ENCODE measurements at places on chromosomes 11 and 22. TPM values are rescaled to one million over a fixed set of nuclear protein-coding genes. Genes with fewer than 3 reads are reported as not detected.

GRCh38 chr11:33444835-33445594 is 187.8 kb downstream of the HIPK3 start:
- ATAC-seq: no peak

DNA sequence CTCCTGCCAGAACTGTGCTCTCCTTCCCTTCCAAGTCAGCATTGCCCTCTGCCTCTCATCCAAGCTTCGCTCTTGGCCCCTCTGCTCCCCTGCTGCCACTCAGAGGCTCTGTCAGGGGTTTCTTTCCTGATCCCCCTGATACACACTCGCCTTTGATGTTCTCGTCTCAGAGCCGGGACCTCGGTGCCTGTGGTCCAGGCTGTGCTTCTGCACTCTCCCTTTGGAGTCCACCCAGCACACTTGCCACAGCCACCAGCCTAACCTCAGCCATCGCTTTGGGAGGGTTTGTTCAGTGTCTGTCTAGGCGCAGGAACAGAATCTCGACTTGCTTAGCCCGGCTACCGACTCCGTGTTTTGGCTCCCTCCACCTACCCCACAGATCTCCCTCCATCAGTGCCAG is 29.1 kb downstream of the PPFIA1 start:
- ATAC-seq: no peak

DNA sequence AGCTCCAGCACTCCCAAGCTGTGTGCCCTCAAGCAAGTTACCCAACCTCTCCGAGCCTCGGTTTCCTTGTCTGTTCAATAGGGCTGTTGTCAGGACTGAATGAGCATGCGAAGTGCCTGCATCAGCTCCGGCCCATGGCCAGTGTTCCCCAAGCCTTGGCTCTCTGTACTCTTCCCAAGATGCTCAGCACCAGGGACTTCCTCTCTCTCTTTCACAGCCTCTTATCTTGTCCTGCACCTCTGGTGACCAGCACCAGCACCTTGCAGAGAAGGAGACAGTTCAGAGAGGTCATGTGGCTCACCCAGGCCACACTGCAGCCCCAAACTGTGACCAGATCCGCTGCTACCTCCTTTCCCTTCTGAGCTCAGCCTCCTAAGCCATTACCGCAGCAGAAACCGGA is 120.3 kb upstream of the ANO1 start:
- no peak for ATAC-seq

DNA sequence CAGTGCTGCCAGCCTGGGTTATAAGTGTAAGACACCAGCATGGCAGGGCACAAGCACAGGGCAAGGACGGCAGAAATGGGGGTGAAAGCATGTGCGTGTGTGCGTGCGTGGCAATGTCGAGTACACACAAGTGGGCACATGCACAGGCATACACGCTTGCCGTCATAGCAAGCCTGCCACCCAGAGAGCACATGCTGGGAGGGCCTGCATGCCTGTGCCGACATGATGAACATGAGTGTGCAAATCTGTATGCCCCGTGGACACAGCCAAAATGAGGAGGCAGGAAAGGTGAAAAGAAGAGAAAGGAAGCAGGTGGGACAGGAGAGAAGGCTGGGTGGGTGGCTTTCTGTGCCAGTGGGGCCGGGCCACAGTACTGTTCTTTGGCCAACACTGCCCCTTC is 62.9 kb downstream of the NECTIN1 start:
- ATAC-seq: no peak

GRCh38 chr22:48305726-48306235 is 1521.9 kb downstream of the BRD1 start:
- no peak for ATAC-seq

The SLC22A25 gene
- 0.15 TPM for total RNA-seq

GRCh38 chr11:41283191-41283930 is 176.1 kb downstream of the LRRC4C start:
- no peak for ATAC-seq
